GM23248 (cell line): ENCODE measurements at places on chromosomes 6 and 20.

- peak; percentile 99 for DNase-seq
Measured at GRCh38 chr20:53926428-53927028, 143.9 kb downstream of the BCAS1 start.

GRCh38 chr20:11702721-11703518, 214.8 kb upstream of the BTBD3 start:
- DNase-seq, result no peak

GRCh38 chr6:111478749-111479148, 4.3 kb downstream of the REV3L start:
- DNase-seq, result peak; percentile 78

DNA sequence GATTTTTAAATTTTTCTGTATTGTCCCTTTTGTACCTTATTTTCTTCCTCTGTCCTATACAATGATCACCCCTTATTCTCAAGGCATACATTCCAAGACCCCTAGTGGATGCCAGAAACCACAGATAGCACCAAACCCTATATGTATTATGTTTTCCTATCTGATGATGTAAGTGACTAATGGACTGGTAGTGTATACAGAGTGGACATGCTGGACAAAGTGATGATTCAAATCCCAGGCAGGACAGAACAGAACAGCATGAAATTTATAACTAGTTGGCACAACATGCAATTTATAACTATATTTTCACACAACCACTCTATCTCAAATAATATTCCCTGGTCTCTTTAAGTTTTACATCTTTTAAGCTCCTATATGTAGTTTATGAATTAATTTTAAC, 205.6 kb upstream of the FLRT3 start:
- no peak for DNase-seq

- peak; percentile 73 for DNase-seq
Measured at GRCh38 chr6:25263657-25264056, 15.5 kb upstream of the CARMIL1 start.
